GM23338 (cell line): ENCODE measurements at places on chromosomes 2 and 18. TPM values are rescaled to one million over a fixed set of nuclear protein-coding genes. Genes with fewer than 3 reads are reported as not detected.

The MAP4K4 gene
- total RNA-seq: 77.2 and 99.2 TPM in 2 replicates

The C2orf72 gene
- total RNA-seq: 1.3 and 1.4 TPM in 2 replicates

GRCh38 chr18:9392726-9393125 is 58.2 kb downstream of the TWSG1 start:
- no peaks in the 10 kb centered on the region for H3K36me3 ChIP-seq
- H3K27ac ChIP-seq: no peak overlapping the region
- no peak for DNase-seq
- H3K27me3 ChIP-seq: no peaks in the 10 kb centered on the region

GRCh38 chr18:49844903-49845302 is 31.6 kb upstream of the ACAA2 start:
- no peak overlapping the region for H3K27ac ChIP-seq
- no peaks in the 10 kb centered on the region for H3K36me3 ChIP-seq
- no peak for DNase-seq
- H3K27me3 ChIP-seq: no peaks in the 10 kb centered on the region

GRCh38 chr2:78718024-78718423 is 307.5 kb upstream of the REG3G start:
- H3K36me3 ChIP-seq: no peaks in the 10 kb centered on the region
- H3K4me3 ChIP-seq: no peak overlapping the region
- no peaks in the 10 kb centered on the region for H3K27me3 ChIP-seq
- no peaks in the 10 kb centered on the region for H3K4me1 ChIP-seq
- no peak overlapping the region for H3K27ac ChIP-seq
- no peak for DNase-seq
